Stimulated activated CD8-positive, alpha-beta memory T cell treated with anti-CD3 and anti-CD28 coated beads, Interleukin-15, amount 100 ng/mL, for 24 hours (primary cell): ENCODE measurements at places on chromosomes 5 and 9.
A peak's percentile ranks its signal among the peaks of the same experiment; 100 is the strongest.

DNA sequence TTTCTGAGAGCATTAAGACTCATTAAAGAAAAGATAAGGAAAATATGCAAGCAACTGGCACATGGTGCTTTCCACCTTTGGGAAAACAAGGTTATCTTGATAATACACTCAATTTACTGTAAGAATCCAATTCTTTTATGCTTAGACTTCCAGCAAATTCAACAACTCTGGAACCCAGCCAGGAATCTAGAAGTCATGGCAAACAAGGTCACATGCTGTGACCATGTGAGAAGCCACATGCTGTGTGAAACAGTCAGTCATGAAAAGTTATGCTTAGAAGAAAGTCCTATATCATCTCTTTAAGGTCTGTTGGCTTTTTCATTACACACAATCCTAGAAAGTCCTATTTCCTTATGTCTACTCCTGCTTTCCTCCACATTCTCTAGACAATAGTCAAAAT is 581.8 kb upstream of the C9orf72 start:
- no peak for DNase-seq

- no peak for DNase-seq
Observed at GRCh38 chr9:106405871-106406435, 457.0 kb upstream of the ZNF462 start.

- DNase-seq: no peak
Observed at GRCh38 chr5:97838214-97838613, 655.2 kb upstream of the RIOK2 start.

GRCh38 chr5:123511290-123511647 is 708 bp upstream of the CSNK1G3 start:
- no peak for DNase-seq

DNA sequence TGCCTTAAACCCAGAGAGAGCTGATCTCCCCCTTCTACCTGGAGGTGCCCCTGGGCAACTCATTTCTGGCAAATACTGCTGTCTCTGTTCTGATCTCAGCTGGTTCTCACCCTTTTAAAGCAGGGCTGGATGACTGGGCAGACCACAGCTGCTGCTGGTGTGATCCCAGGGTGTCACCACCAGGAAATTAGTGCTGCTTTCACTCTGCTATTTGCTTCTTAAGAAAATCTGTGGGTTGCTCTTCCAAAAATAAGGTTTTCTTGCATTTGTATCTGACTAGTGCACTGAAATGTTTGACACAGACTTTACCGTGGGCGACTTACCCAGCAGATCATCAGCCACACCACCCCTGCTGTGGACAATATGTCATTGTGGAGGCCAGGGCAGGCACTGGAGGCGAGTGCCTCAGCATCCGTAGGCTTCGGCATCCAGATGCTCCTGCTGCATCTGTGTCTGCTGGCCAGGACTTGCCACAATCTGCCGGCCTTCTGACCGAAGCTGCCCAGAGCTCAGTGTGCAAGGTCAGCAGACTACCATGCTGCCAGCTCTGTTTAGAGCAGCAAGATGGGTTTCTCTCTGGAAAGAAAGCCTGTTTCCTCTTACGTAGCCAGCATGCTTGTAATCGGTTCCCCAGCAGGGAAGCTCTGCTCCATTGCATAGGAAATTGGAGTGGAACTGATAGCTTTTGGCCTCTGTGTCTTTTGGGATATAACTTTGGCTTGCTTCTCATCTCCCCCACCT is 13.6 kb downstream of the ARHGAP26 start:
- no peak for DNase-seq

GRCh38 chr5:98573834-98574320 is 199.6 kb upstream of the RGMB start:
- no peak for DNase-seq

DNA sequence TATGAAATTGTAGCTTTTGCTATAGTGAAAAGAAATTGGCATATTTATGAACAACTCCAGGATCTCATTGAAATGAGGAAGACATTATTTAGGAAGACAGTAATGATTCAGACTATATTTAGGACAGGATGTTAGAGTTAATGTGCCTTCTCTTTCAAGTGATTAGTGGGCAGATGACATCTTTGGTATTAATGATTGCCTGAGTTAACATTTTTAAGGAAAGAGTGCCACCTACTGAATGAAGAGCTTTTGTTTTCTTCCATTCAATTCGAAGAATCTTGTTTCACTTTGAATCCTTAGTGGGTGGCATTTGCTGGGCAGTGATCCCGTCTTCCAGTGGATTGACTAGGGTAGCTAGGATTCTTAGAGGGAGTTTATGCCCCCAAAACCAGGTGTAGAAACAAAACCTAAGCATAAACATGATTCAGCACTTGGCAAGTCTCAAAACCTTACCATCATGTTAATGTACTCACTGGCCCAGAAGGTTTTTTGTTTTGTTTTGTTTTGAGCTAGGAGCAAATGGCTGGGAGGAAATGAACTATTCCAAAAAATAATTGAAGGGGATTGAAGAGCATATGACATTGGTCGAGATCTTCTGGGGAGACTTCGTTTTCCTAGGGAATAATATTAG is 23.2 kb downstream of the MAP3K1 start:
- no peak for DNase-seq

GRCh38 chr5:135398855-135399793 is at the start of gene MACROH2A1:
TSS of gene MACROH2A1 (minus strand) at chr5:135399231. CDS start at chr5:135389093, 10,138 bp downstream.
- peak; percentile 68 for DNase-seq

- DNase-seq: no peak
Observed at GRCh38 chr5:115774684-115775083, 41.8 kb downstream of the CDO1 start.

- DNase-seq: no peak
Observed at GRCh38 chr5:74622122-74622521, 18.4 kb downstream of the ENC1 start.

DNA sequence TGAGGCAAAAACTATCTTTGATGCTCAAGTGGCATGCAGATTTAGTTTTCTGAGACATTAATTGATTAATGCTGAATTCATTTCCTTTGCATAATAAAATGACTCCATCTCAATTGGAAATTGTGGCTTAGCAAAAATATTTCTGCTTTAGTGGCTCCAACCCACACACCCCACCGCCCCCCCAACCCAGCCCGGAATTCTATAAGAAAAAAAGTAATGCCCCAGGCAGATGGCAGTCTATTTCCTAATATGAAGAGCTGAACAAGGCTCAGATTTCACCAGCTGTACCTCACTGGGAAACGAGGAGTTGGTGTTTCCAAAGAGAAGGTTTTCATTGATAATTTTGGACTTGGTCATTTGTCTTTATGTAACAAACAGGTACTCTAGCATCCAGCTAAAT is 182.1 kb downstream of the FBN2 start:
- DNase-seq: no peak

GRCh38 chr9:94554439-94555331 is at the start of gene PCAT7:
TSS of gene PCAT7 (plus strand) at chr9:94555083.
- DNase-seq: no peak

DNA sequence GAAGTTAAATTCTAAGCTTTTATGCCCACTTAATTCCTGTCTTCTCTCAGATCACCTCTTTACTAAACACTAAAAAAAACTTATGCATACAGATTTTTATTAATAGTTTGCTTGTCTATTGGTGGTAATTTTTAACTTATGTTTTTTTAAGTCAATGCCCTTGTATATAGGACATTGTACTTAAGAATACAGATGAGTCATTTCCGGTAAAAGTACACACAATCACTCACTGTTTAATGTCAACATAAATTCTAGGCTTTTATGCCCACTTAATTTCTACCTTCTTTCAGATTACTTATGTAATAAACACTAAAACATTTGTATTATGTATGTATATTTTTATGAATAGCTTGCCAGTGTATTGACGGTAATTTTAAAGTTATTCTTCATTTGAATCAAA is 872.8 kb upstream of the CDH9 start:
- DNase-seq: no peak

DNA sequence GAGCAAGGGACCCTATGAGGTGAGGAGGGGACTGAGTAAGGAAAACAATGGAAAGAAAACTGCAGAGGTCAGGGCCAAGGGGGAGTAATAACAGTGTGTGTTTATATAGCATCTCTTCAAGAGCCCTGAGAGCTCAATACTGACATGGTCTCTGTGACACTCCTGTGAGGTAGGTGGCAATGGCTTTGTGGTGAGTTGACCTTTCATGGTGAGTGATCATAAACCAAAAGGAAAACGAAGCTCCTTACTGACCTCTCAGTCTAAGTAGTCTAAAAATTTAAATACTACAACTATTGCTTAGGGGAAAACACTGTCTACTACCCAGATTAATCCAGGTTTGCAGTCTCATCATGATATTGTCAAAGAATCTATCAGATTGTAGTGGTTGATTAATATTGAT is 130.9 kb downstream of the SNCAIP start:
- DNase-seq: no peak

DNA sequence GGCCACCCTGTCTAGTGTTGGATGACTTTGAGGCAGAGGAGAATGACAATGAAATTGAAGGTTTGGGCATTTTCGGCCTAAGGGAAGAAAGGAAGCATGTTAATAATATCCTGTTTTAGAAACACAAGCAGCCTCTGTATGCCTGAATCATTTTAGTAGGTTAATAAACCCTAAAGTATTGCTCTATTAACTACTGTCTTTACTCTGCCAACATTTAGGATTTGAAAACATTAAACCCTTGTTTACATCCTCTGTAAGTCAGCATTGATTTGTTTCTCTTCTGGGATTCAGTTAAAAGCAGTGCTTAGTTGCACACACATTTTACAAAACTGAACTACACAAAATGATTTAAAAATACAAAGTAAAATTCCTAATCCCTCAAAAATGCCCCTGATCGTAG is 358.9 kb downstream of the ARRDC3 start:
- no peak for DNase-seq

- no peak for DNase-seq
Observed at GRCh38 chr9:89883401-89884341, 278.9 kb downstream of the GADD45G start.

DNA sequence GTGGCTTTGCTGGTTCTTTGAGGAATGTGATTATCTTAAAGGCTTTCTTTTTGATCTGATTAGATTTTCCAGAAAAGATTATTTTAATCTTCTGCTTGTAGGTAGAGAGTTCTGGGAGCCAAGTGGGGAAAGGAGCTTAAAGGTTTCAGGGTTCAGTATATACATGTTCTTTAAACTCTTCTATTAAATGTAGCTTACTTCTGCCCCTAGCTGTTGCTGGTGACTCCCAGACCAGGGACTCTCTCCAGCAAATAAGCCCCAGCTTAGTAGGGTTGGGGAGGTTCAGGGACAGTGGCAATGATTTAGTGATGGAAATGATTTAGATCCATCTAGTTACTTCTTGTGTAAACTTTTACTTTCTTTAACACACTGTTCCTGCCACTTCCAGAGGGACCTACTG is 72.2 kb downstream of the SLC12A2 start:
- DNase-seq: no peak

DNA sequence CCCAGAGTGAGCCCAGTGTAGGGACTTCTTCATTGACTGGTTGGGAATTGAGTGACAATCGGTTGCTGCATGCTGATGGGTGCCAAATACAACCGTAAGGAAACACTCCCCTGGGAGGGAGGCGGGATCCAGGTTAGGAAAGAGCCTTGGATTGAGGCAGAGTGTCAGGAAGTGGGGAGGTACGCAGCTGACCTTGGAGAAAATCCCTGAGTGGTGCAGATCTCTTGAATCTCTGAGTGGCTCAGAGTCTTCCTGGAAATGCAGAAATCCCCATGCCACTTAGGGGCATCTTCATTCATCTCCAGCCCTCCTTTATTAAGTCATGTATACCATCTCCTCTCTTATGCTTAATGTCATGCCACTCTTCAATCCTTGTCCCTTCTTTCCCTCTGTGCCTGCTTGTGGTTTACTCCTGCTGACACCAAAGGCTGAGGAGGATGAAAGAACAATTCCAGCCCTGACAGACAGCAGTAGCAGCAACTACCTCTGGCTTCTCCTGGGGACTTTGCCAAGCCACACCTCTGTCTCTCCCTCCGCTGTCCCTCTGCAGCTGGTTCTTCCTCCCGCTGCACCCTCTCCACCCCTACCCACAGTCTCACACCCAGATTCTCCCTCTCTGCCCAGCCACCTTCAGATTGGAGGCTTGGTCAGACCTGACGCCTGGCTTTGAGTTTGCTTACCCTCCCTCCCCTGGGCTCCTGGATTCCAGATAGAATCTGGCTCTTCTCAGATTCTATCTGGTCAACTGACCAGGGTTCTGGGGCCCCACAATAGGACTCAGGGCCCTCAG is 14.1 kb upstream of the LCP2 start:
- DNase-seq: no peak

GRCh38 chr5:91212714-91213092 is 170.4 kb downstream of the ARRDC3 start:
- no peak for DNase-seq

DNA sequence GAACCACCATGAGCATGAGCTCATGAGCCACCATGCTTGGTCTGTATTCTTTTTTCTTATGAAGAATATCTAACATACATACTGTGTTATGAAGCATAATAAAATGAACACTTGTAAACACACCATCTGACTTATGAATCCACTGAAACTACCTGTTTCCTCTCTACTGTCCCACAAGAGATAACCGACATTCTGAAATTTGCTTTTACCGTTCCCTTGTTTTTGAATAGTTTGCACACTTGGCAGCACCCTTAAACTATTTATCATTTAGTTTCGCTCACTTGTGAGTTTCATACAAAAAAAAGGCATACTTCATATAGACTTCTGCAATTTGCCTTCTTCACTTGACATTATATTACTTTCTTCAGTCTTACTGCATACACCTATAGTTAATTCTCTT is 8.9 kb downstream of the LARS1 start:
- DNase-seq: no peak

- DNase-seq: no peak
Observed at GRCh38 chr9:114096866-114097612, 2.1 kb downstream of the KIF12 start.

- no peak for DNase-seq
Observed at GRCh38 chr5:138946241-138946623, 71.1 kb upstream of the LRRTM2 start.

- DNase-seq: no peak
Observed at GRCh38 chr5:113215401-113216060, 219.3 kb downstream of the TSSK1B start.

GRCh38 chr5:158324236-158324635 is 465.3 kb upstream of the CLINT1 start:
- DNase-seq: no peak

DNA sequence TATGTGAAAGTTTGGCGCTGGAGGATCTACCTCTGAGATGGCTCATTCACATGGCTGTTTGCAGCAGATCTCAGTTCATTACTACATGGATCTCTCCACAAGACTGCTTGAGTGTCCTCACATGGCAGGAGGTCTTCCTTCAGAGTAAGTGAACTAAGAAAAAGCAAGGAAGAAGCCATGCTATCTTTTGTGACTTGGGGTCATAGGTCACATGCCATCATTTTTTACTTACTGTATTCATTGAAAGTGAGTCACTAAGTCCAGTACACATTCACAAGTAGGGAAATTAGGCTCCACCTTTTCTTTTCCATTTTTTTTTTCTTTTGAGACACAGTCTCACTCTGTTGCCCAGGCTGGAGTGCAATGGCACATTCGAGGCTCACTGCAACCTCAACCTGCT is 8.7 kb upstream of the CDKN2AIPNL start:
- DNase-seq: no peak

DNA sequence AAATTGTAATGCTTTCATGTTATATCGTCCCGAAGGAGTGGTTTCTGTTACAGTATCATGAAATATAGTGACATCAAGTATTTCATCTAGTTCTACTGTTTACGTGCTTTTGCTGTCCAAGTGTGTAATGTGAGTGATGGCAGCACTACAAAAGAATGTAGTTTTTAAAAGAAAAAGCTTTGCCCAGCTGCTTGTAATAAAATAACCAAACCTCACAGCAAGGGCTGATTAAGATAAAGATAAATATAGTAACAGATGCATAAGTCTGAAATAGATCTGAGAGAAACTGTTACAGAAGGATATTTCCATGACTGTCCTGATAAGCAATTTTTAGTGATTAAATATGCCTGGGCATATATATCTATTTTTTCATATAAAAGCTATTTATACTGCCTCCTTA is 106.4 kb downstream of the AUH start:
- no peak for DNase-seq
